ENCODE measurements at places on chromosomes 1 and 21. TPM values are rescaled to one million over a fixed set of nuclear protein-coding genes. Genes with fewer than 3 reads are reported as not detected.

ENSA gene
- 202 TPM for total RNA-seq

DNA sequence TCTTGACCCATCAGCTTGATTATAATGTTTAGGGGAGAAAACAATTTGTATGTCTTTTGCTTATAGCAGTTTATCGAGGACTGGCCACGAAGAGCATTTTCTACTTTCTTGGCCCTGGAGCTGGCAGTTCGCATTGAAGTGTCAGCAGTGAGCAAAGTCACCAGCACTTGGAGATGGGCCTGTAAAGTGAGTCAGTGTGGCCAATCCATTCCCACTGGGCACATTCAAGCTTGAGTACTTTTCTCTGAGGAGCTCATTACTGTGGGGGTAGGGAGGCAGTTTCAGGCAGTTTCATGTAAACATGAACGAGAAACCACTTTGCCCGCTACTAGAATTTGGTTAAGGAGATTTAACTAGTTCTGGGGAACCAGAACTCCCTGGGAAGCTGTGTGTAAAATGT lies 164.8 kb downstream of the PRDM2 start:
- H3K36me3 ChIP-seq, result no peaks in the 10 kb centered on the region
- no peak overlapping the region for H3K4me3 ChIP-seq
- H3K4me1 ChIP-seq, result no peaks in the 10 kb centered on the region
- no peak for DNase-seq
- H3K27me3 ChIP-seq, result peaks cover 4% of the 10 kb centered on the region
- H3K27ac ChIP-seq, result no peak overlapping the region

SERTAD4 gene
- not detected for total RNA-seq

GRCh38 chr1:232635778-232636356 lies 5.9 kb upstream of the SIPA1L2 start:
- peaks cover 1% of the 10 kb centered on the region for H3K4me1 ChIP-seq
- H3K36me3 ChIP-seq, result no peaks in the 10 kb centered on the region
- H3K27me3 ChIP-seq, result peaks cover 32% of the 10 kb centered on the region
- H3K4me3 ChIP-seq, result no peak overlapping the region

DNA sequence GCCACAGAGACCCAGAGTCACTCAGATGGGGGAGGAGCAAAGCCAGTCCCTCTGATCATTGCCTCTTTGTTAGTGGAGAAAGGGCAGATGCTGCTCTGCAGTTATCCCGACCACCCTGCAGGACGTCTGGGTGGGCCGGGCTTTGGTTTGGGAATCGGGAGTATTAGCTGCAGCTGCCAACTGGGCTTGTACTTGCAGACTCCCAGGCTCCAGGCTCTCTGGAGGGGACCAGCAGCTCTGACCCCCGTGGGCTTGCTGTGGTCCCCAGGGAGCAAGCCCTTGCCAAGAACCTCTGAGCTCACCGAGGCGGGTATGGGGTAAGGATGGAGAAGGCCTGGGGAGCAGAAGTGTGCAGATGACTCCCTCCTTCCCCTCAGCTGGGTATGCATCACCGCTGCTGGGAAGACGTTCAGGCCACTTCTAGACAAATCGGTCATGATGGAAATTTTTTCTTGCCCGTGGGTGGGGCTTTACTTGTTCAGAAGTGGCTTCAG lies 21.6 kb downstream of the MAPKAPK2 start:
- H3K27me3 ChIP-seq, result no peaks in the 10 kb centered on the region
- no peak for DNase-seq
- H3K4me3 ChIP-seq, result no peak overlapping the region
- no peaks in the 10 kb centered on the region for H3K36me3 ChIP-seq
- H3K4me1 ChIP-seq, result peaks cover 80% of the 10 kb centered on the region
